ENCODE measurements at places on chromosomes 7 and 10.
A peak's percentile ranks its signal among the peaks of the same experiment; 100 is the strongest.

GRCh38 chr7:134941185-134941900 is 45.0 kb upstream of the AGBL3 start:
- DNase-seq = no peak

DNA sequence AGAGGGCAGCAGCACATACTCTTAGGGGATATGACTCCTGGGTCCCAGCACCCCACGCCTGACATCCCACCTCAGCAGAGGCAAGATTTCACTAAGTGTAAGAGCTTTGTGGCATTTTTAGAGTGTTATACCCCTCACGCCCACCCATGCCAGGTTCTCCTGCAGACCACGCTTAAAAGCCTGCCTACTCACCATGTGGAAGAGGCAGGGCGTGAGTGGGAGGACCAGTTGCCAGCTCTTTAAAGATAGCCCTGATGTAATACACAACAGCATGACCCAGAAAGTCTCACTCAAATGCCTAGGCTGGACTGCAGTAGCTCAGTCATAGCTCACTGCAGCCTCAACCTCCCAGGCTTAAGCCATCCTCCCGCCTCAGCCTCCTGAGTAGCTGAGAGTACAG is 44.4 kb upstream of the CELF2 start:
- DNase-seq = no peak

GRCh38 chr7:24572393-24572996 is 757 bp upstream of the PALS2 start:
- DNase-seq = peak; percentile 18

DNA sequence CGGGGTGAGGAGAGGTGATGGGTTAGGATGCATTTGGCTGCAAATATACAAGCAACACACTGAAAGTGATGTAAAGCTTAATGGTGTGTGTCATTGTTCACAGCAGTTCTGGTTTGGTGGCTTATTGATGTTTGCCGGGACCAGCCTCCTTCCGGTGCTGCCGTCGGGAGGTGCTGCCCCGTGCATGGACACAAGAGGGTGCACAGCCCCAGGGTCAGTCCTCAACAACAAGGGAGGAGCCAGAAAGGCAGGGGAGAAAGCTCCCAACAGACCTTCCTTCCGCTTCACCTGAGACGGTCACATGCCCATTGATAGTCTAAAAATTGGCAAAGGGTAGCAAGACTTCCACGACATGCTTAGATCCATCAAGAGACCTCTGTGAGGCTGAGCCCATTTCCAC is 9.5 kb downstream of the RNF32 start:
- no peak for DNase-seq

GRCh38 chr10:10609379-10609955 is 408.2 kb upstream of the CELF2 start:
- DNase-seq = no peak

GRCh38 chr10:95716466-95716865 is 22.7 kb upstream of the TCTN3 start:
- DNase-seq = no peak

GRCh38 chr7:128666200-128666599 is 5.9 kb upstream of the GARIN1A start:
- DNase-seq = no peak

DNA sequence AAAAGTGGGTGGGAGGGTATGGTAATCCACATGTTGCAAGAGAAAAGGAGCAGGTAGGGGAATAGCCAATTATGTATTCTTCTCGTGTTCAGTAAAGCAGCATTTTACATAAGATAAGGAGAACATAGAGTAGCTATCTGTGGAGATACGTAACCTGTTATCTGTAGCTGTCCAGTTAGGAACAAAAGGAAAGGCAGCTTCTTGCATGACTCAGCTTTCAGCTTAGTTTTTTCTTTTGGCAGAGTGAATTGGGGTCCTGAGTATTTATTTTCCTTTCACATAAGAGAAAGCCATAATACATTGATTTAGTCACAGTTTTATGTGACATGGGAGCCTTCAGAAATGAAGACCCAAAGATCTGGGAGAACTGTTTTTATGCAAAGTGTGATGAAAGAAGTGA is 116.7 kb upstream of the IMMP2L start:
- no peak for DNase-seq

DNA sequence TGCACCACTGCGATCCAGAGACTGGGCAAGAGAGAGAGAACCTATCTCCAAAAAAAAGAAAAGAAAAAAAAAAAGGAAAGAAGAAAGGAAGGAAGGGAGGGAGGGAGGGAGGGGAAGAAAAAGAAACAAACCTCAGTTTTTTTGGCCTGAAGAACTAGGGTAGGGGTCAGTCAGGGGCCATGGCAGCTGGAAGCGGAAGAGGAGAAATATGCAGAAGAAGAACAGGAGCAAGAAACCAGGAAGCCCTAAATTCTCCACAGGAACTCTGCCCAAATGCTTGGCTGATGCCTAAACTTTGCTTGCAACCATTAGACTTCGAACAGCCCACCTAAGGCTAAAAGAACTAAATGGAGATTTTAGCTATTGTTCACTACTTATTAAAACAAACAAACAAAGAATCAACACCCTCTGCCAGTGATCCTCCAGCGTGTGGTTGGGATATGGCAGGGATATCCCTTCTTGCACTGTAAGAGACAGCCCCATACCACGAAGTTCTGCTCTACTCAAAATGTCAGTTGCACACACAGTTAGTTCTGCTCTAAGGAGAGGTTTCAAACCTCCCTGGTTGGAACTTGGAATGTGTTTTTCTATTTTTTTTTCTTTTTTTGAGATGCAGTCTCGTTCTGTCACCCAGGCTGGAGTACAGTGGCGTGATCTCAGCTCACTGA is 139.5 kb downstream of the FAM107B start:
- DNase-seq = no peak

DNA sequence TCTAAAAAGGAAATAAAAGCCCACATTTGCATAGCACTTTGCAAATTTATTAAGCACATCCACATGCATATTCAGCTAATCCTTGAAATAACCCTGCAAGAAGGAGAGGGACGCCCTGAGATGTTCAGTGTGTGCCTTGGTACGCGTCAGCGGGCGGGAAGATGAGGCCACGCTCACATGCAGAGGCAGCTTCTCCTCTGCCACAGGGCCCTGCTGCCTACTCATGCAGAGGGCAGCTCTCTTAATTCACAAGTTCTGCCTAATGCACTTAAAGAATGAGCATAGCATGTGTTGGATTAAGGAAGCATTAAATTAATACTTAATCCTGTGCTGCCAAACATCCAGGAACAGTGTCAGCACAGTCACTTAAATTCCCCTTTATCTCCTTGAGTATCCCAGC is 132.3 kb downstream of the HECW1 start:
- no peak for DNase-seq

- DNase-seq = no peak
These were observed 935 bp upstream of the ZNF736 start for GRCh38 chr7:64312826-64313225.
